ENCODE measurements at places on chromosomes 16 and 17.

- no peak for DNase-seq
Observed at GRCh38 chr16:27217256-27217655, 13.9 kb downstream of the KDM8 start.

DNA sequence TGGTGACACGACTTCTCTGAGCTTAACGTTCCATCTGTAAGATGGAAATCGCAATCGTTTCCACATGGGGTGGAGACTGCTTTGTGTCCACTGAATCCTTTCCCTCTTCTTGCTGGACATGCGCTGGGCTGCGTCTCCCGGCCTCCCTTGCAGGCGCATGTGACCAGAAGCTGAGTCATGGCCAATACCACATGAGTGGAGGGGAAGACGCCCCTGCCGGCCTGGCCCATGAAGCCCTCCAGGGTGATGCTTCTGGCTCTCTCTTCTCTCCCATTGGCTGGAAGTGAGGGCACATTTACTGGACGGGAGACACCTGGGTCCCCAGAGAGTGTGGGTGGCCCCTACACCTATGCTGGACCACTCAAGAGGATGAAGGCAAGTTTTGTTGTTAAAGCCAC, 71.1 kb downstream of the DYNLRB2 start:
- DNase-seq = no peak

DNA sequence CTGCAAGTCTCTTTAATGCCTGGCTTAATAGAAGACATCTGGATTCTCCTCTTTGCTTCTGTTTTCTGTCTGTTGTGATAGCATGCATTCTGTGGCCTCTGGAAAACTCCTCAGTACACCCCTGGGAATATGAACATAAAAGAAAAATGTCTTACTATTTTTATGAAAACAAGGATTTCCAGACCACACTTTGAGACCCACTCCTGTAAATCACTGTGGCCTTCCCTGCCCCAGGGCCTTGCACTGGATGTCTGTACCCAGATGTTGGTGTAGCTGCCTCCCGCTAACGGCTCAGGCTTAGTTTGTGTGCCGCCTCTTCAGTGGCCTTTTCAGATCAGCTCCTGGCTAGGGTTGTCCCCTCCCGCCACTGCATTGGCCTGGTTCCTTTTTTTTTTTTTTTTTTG, 126.6 kb downstream of the SOCS1 start:
- peak; percentile 47 for DNase-seq

GRCh38 chr16:66425651-66426050, 1.4 kb upstream of the BEAN1 start:
- no peak for DNase-seq

DNA sequence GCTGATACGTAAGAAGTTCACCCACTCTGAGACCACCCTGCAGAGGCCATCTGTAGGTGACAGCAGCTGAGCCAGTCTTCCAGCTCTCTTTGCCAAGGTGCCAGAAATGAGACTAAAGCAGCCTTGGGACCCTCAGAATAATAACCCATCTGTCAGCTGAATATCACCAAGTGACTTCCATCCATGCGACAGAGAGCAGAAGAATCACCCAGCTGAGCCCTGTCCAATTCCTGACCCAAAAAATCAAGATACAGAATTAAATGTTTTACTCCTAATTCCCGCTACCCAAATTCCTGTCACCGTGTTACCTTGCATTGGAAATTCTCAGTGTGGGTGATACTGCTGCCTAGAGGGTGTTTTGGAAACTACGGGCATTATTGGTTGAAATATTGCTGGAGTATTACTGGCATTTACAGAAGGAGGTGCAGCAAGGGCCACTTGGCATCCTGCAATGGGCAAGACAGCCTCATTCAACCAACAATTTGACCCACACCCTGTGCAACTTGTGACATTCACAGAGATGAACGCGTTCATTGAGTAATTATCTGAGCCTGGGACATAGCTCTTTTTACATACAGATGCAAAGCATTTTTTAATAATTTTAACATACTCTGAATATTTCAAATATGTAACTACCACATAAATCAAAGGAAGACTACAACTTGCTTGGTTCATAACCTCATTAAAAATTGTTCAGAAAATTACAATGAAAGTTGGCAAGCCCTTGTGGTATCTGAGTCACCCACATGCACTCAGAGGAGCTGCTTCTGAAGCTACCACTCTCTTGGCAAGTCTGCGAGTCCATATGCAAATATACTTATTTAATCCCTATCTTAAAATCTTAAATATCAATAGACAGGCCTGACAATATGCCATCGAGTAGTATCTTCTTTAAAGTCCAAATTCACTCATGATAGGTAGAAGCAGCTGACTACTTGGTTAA, 126.6 kb downstream of the C16orf95 start:
- DNase-seq = no peak

GRCh38 chr17:79214459-79214858, 139.8 kb downstream of the ENGASE start:
- DNase-seq = no peak

- no peak for DNase-seq
Observed at GRCh38 chr17:21542070-21542469, 150.3 kb upstream of the KCNJ18 start.

- DNase-seq = peak; percentile 41
Observed at GRCh38 chr16:85607321-85607765, 5.8 kb upstream of the GSE1 start.

GRCh38 chr16:49353680-49354079, 19.9 kb upstream of the C16orf78 start:
- DNase-seq = no peak

DNA sequence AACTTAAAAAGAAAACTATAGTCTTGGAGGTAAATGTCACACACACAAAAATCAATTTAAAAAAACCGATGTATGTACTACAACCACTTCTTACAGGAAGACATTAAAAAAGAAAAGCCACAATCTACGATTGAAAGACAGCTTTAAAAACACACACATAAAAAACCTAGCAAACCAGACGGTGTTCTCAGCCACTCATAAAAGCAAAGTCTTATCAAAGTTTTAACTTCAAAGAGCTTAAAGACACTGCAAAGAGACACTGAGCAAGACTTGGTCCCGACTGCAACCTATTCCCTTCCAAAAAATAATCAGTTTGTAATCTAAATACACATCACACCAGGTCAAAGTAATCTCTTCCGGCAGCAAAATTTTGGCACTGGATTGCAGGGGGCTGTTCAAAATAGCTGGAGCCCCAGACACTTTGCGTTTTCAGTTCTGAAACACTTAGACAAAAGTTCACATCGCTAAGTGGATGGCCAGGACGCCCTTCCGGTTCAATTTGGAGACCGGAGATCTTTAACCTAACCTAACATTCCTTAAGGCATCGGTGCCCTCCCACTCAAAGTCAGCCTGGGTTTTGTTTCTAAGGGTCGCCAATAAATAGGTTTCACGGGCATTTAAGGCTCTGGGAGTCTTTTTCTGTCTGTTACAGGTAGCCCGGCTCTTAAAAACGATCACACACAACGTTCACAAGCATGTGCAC, 2.6 kb downstream of the ZCCHC14 start:
- no peak for DNase-seq

DNA sequence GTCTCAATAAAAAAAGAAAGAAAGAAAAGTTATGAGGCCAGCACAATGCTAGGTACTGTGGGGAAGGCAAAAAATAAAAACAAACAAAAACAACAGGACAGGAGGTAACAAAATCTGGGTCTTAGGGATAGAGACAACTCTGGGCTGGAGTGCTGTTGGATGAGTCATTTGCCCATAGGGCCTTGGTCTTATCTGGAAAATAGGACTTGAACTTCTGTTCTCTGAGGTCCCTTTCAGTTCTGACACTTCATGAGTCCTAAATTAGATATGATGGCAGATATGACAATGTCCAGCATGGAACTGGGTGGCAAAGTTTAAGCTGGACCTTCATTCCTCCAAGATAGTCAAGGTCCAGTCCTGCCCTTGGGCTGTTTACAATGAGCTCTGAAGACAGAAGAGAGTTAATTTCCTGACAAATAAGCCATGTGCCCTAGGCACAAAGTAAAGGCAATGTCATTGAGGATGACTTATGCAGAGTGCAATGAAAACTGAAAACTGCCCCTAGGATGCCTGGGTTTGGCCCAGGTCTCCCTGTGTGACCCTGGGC, 8.9 kb upstream of the HDAC5 start:
- DNase-seq = no peak

GRCh38 chr17:80738987-80739730, 194.5 kb downstream of the RPTOR start:
- no peak for DNase-seq

DNA sequence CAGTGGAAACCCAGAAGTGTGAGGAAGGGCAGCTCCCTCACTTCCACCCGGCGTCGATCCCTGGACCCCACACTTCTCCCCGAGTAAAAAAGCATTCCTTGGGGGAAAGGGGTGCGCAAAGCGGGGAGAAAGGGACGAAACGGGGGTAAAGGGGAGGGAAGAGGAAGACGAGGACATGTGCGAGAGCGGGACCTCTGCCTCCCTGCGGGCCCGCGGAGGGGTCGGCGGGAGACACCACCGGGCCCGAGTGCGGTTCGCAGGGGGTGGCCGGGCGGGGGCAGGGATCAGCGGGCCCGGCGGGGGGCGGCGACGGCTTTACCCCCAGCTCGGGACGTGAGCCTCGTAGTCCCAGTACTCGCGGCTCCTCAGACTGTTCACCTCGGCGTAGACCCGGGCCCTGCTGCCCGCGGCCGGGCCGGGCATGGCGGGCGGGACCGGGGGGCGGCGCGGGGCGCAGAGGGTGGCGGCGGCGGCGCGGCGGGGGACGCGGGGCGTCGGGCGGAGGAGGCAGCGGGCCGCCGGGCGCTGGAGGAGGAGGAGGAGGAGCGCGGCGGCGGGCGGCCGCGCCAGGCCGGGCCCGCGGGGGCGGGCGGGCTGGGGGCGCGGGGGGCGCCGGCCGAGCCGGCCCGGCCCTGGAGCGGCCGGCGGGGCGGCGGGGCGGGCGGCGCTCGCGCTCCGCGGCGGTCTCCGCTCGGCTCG, 443 bp downstream of the CSNK2A2 start:
- peak; percentile 39 for DNase-seq

- no peak for DNase-seq
Observed at GRCh38 chr16:55655897-55656681, at the start of gene SLC6A2. TSS of gene SLC6A2 (plus strand) at chr16:55655988. CDS start at chr16:55656695, 707 bp downstream.

GRCh38 chr17:38919316-38920078, 5.9 kb upstream of the LASP1NB start:
- DNase-seq = no peak

DNA sequence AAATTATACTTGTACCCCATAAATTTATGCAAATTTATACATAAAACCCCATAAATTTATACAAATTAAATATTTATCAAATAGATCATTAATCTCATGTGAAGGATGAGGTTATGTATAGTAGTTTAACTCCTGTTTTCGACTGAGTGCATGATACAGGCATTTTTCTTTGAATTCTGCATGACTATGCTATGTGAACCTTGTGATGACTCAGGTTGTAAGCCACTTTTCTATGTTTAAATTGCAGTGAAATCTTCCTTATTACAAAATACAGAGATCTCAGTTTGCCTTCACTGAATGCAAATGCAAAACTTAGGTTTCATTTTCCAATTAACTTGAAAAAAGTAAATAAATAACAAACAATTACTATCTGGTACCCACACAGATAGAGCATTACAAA, 843.7 kb downstream of the CDH11 start:
- DNase-seq = no peak

DNA sequence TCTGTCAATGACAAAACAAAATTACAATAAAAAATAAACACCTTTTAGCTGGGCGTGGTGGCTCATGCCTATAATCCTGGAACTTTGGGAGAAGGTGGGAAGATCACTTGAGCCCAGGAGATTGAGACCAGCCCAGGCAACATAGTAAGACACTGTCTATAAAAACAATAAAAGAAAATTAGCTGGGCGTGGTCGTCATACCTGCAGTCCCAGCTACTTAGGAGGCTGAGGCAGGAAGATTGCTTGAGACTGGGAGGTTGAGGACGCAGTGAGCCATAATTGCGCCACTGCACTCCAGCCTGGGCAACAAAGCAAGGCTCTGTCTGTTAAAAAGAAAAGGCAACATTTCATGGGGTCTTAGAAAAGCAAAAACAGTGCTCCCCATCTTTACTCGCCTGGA, 32.7 kb downstream of the EMP2 start:
- no peak for DNase-seq

GRCh38 chr17:703081-703875, 11.4 kb downstream of the VPS53 start:
- no peak for DNase-seq

DNA sequence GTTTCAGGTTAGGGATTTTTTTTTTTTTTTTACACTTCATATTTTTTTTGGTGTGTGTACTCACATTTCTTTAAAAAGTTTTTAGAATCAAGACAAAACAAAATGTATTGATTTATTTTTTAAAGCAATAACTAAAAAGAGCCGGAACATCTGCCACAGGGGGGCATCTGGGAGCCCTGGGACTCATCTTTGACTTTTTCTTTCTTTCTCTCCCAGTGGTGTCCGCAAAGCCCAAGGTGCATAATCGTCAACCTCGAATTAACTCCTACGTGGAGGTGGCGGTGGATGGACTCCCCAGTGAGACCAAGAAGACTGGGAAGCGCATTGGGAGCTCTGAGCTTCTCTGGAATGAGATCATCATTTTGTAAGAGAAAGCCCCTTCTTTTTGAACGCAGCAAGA, 36.3 kb downstream of the WWP2 start:
- DNase-seq = no peak

- DNase-seq = no peak
Observed at GRCh38 chr17:71023249-71024030, 854.1 kb downstream of the KCNJ2 start.

GRCh38 chr17:8176197-8176940, at the start of gene TMEM107:
TSS of gene TMEM107 (minus strand) at chr17:8176380. CDS start at chr17:8176286, 94 bp downstream.
- peak; percentile 88 for DNase-seq

DNA sequence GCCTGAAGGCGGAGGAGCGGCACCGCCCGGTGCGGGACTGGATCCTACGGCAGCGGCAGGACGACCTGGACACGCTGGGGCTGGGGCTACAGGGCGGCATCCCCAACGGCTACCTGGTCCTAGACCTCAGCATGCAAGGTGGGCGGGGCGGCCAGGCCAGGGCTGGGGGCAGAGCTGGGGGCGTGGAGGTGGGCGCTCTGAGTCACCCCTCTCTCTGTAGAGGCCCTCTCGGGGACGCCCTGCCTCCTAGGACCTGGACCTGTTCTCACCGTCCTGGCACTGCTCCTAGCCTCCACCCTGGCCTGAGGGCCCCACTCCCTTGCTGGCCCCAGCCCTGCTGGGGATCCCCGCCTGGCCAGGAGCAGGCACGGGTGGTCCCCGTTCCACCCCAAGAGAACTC, 7.9 kb downstream of the MSLN start:
- DNase-seq = no peak

DNA sequence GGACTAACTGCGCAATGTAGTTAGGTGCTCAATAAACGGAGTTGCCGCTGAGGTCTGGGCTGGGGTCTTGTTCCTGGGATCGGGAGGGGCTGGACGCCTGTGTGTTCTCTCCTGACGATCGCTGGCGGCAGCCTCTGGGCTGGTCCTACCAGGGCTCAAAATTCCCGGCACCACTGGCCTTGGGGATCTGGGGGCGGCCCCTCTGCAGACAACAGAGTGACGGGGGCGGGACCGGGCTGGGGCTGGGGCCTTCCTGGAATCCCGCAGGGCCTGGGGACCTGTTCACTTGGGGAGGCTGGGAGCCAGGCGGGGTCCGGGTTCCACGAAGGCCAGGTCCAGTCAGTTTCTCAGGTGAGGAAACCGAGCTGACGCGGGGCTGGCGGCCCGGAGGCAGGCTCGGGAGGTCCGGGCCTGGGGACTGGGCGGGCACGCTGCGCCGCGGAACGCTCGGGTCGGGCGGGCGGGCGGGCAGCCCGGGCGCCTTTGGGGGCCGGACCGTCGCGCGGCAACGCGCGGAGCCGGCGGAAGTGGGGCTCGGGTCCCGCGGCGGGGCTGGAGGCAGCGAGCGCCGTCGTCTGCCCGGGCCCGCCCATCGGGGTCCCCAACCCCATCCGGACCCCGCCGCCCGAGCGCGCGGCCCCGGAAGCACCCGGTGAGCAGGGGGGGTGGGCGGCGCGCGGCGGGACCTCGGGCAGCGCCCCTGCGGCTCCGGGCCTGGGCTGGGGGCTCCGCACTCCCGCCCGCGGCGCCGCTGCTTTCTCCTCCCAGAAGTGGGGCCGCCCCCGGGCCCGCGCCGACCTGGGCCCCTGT, at the start of gene PIGQ:
Gene PIGQ, plus strand, starts transcription at position 524 of the 810 bp plus-strand sequence. CDS start 4,107 bp downstream, outside the sequence.
- DNase-seq = peak; percentile 63

Measured in NB4 (cell line).